ENCODE measurements at places on chromosomes 3 and 15. TPM values are rescaled to one million over a fixed set of nuclear protein-coding genes. Genes with fewer than 3 reads are reported as not detected.

DNA sequence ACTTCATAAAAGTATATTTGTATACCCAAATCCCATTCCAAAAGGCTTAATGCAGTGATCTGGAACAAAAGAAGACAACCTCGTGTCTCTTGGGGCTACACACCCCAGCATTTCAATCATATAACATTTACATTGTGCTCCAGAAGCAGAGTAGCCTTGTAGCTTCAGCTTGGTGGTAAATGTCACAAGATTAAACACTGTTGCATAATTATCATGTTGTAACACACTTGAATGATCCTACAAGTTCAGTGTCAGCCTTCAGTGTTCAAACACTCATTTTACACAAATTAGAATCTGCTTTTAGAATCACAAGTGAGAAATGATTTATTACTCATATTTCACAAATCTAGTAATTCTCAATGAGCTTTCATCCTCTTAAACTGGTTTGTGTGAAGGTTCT, 122.6 kb downstream of the CNTN3 start:
- H3K36me3 ChIP-seq, result no peaks in the 10 kb centered on the region
- no peak overlapping the region for H3K4me3 ChIP-seq
- H3K4me1 ChIP-seq, result no peaks in the 10 kb centered on the region
- H3K27ac ChIP-seq, result no peak overlapping the region

GRCh38 chr3:126715432-126715831, 11.4 kb downstream of the CHCHD6 start:
- no peak overlapping the region for H3K27ac ChIP-seq
- H3K4me3 ChIP-seq, result no peak overlapping the region
- no peaks in the 10 kb centered on the region for H3K4me1 ChIP-seq
- no peaks in the 10 kb centered on the region for H3K27me3 ChIP-seq
- DNase-seq, result peak; percentile 68

DNA sequence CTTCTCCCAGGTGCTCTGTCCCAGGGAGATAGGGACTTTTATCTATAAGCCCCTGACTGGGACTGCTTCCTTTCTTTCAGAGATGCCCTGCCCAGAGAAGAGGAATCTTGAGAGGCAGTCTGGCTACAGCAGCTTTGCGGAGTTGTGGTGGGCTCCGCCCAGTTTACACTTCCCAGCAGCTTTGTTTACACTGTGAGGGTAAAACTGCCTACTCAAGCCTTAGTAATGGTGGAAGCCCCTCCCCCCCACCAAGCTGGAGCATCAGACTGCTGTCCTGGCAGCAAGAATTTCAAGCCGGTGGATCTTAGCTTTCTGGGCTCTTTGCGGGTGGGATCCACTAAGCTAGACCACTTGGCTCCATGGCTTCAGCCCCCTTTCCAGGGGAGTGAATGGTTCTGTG, 253.8 kb upstream of the ARL6 start:
- no peaks in the 10 kb centered on the region for H3K36me3 ChIP-seq
- H3K27ac ChIP-seq, result no peak overlapping the region
- no peak for DNase-seq
- H3K4me3 ChIP-seq, result no peak overlapping the region
- no peaks in the 10 kb centered on the region for H3K4me1 ChIP-seq

DNA sequence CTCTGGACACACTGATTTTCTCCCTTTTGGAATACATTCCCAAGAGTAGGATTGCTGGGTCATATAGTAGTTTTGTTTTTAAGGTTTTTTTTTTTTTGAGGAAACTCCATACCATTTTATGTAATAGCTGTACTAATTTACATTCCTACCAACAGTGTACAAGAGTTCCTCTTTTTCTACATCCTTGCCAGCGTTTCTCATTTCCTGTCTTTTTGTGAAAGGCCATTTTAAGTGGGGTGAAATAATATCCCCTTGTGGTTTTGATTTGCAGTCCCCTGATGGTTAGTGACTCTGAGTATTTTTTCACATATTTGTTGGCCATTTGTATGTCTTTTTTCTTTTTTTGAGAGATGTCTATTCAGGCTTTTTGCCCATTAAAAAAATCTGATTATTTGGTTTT, 1205.5 kb downstream of the ROBO1 start:
- DNase-seq, result no peak
- H3K36me3 ChIP-seq, result no peaks in the 10 kb centered on the region
- H3K4me3 ChIP-seq, result no peak overlapping the region
- H3K27ac ChIP-seq, result no peak overlapping the region
- H3K4me1 ChIP-seq, result no peaks in the 10 kb centered on the region

The ZPLD1 gene
- total RNA-seq, result not detected

DNA sequence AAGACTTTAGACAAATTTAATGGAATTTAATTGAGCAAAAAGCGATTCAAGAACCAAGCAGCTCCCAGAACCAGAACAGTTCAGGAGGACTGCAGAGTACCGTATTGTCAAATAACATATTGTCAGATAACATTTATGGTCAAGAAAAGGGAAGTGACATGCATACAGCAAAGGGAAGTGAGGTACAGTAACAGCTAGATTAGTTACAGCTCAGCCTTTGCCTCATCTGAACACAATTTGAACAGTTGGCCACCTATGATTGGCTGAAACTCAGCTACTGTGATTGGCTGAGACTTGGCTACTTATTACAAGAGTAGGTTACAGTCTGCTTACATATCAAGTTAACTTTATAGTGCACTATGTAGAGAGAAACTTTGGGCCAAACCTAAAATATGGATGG, 21.9 kb downstream of the ZFAND6 start:
- no peaks in the 10 kb centered on the region for H3K27me3 ChIP-seq
- peaks cover 2% of the 10 kb centered on the region for H3K4me1 ChIP-seq
- no peaks in the 10 kb centered on the region for H3K36me3 ChIP-seq

DNA sequence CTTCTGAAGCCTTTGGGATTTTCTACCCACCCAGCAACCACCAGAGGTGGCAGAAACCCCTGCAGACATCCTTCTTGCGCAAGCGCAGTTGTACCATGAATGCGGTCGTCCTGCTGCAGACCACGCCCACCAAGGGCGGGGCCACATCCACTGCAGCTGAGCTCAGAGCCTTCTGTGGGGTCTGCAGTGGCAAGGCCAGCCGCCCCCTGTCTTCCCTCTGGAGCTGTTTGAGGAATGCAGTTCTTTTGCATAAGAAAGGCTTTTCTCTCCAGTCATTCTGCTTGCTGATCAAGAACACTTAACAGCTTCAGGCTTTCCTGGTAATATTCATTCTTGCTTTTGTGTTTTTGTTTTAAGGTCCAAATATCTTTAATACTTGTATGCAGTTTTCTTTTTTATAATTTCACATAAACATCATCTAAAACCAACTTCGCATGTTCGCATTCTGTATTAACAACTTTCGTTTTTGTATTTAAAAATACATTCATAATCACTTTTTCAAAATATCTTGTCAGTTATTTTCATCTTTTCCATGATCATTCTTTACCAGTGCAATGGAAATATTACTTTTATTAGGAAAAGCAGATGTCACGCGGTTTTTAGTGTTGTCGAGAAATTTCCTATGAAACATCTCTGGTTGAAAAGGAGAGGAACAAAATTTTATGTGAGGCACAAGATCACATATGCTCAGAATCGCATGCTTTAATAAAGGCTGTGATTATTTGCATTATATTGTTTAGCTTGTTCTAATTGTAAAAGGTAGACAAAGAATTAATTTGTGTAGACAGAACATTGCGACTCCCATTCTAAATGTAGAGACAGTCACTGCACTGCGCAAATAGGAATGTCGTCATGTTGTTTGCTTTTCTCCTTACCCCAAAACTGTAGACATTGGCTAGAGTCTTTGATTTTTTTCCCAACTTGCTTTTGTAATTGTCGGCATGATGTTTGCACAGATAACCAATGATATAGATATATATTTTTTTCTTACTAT, 98.1 kb upstream of the SNRPN start:
- H3K4me1 ChIP-seq, result no peaks in the 10 kb centered on the region
- DNase-seq, result no peak
- H3K27me3 ChIP-seq, result no peaks in the 10 kb centered on the region
- peak overlapping the region; percentile 24 for H3K4me3 ChIP-seq
- no peaks in the 10 kb centered on the region for H3K36me3 ChIP-seq
- H3K27ac ChIP-seq, result no peak overlapping the region

- H3K4me3 ChIP-seq, result no peak overlapping the region
- H3K27me3 ChIP-seq, result no peaks in the 10 kb centered on the region
- H3K36me3 ChIP-seq, result no peaks in the 10 kb centered on the region
- no peak for DNase-seq
- H3K4me1 ChIP-seq, result no peaks in the 10 kb centered on the region
These were observed 18.8 kb downstream of the EIF5A2 start for GRCh38 chr3:170889630-170890029.

- no peak overlapping the region for H3K4me3 ChIP-seq
- DNase-seq, result no peak
- no peaks in the 10 kb centered on the region for H3K27me3 ChIP-seq
- peaks cover 42% of the 10 kb centered on the region for H3K4me1 ChIP-seq
- peak overlapping the region; percentile 79 for H3K27ac ChIP-seq
These were observed 57.4 kb upstream of the PHLDB2 start for GRCh38 chr3:111801693-111802092.

DNA sequence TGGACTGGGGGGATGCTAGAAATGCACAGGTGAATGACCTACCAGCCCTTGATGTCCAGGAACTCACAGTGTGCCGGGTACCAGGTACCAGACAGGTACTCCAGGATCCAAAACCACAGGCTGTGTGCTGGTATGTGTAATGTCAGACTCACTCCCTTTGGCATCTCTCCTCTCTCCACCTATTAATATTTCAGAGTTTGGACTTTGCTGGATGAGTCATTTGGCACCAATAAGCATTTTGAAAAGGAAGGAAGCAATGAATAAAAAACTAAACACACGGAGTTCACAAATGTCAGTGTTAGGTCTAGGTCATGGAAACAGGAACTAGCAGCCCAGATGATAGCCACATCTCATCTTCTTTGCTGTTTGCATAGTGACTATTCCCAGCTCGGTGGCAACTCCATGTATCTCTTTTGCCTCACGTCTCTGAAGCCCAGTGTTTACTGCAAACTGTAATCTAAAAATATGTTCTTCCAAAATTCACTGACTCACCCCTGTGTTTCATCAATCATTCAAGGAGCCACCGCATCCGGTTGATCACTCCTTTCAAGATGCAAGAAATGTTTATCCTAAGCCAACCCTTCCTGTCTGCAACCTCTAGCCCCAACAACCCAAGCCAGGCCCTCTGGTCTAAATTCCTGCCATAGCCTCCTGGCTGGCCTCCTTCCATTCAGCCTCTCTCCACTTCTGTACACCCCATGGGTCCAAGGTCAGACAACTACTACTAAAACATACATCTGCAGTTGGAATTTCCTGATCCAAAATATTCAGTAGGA, 8.4 kb downstream of the ITGB5 start:
- peaks cover 69% of the 10 kb centered on the region for H3K4me1 ChIP-seq
- no peaks in the 10 kb centered on the region for H3K27me3 ChIP-seq
- H3K27ac ChIP-seq, result peak overlapping the region; percentile 82
- DNase-seq, result peak; percentile 94
- no peak overlapping the region for H3K4me3 ChIP-seq
- H3K36me3 ChIP-seq, result peaks cover 5% of the 10 kb centered on the region

DNA sequence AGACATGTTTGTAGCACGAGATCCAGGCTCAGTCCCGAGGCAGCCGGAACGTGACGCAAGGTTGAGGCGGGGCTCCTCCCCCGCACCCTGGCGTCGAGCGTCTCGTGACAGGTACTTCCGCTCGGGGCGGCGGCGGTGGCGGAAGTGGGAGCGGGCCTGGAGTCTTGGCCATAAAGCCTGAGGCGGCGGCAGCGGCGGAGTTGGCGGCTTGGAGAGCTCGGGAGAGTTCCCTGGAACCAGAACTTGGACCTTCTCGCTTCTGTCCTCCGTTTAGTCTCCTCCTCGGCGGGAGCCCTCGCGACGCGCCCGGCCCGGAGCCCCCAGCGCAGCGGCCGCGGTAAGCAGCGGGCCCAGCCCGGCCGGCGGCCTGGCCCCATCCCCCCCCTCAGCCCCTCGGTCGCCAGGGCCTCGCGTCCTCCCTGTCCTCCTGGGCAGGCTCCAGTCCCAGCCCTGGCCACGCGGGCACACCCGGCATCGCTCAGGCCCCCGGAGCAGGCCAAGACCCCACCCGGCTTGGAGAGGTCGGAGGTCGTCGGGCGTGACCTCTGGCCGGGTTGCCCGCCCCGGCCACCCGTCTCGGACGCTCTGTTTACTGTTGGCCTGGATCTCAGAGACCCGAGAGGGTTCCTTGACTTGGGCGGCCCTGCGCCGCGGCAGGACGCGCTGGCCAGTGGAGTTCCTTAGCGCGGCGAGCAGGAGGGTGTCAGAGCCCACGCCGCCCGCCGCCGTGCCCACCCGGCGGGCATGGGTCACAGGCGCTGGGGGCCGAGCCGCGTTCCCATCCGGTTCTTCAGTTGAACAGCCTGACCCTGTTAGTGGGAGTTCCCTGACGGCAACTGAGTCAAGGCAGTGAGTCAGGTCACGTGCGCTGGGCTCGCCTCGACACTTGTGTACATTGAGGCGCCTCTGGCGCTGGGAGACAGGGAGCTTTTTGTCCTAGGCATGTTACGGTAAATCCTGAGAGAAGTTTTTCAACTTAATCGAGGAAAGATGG, at the start of gene RAB7A:
TSS of gene RAB7A (plus strand) at position 161 of the 994 bp plus-strand sequence. CDS start 69,185 bp downstream, outside the sequence.
- peak within 1 kb of the TSS; percentile 98 for H3K27ac ChIP-seq
- H3K36me3 ChIP-seq, result no peaks in the 10 kb centered on the region
- H3K27me3 ChIP-seq, result no peaks in the 10 kb centered on the region
